ENCODE measurements at places on chromosomes 7 and 10.

DNA sequence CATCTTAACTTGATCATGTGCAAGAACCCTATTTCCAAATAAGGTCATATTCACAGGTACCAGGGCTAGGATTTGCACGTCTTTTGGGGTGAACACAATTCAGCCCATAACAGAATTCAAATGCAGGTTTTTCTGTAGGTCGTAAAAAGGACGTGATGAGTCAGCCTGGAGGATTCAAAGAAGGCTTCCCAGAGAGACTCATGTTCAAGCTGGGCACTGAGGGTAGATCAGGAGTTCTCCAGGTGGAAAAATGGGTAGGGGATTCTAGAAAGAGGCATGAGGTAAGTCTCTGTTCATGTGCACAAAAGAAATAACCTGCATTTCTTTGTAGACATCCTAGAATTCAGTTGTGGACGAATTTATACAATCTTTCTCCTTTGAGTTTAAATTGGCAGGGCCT lies 160.4 kb downstream of the RPS24 start:
- no peak for DNase-seq

- DNase-seq = no peak
These were observed 9.9 kb downstream of the RP9 start for GRCh38 chr7:33099154-33099940.

DNA sequence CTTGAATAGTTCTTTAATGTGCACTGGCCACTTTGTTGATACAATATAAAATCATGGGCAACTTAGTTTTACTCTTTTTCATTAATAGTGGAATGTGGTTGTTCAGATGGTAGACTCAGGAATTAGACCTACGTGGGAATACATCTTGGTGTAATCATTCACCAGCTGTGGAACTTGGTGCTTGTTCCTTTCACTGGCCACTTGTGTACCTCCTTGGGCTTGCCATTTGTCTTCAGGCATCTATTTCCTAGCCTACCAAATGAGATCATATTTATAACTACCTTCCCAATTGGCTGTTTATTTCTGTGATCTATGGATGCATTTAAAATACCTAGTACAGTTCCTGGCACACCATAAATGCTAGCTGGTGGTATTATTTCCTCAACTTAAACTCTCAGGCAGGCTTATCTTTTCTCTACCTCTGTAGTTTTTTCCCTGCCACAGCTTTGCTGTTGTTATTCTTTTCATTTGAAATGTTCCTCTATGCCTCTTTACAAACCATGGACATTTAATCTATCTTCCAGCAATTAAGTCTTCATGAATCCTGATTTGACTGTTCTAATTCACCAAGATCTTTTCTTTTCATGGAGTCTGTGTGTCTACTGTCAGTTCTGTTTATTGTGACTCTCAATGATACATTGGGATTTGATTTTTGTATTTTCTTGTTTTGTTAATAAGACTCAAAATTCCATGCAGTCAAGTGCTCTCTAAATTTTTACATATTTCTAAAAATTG lies 113.0 kb downstream of the ADAM22 start:
- DNase-seq = no peak

DNA sequence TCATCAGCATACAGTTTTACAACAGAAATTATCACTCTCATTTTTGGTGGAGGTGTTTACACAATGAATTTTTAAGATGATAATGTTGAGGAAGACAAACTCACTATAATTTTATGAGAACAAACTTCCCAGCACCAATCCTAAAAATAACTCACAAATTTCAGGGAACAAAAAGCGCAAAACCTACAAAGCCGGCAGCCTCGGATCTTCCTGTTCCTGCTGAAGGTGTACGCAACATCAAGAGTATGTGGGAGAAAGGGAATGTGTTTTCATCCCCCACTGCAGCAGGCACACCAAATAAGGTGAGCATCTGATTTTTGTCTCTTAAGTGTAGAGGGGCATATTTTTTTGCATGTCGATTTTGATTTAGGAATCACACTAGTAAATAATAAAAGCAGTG lies 26.5 kb upstream of the AGBL3 start:
- DNase-seq = no peak
